NCI-H1436 treated with DMSO at 0.1 percent for 48 hours (cell line): ENCODE measurements at places on chromosomes 7 and 10.

GRCh38 chr7:30430777-30431176 lies 47.8 kb downstream of the NOD1 start:
- DNase-seq, result no peak

DNA sequence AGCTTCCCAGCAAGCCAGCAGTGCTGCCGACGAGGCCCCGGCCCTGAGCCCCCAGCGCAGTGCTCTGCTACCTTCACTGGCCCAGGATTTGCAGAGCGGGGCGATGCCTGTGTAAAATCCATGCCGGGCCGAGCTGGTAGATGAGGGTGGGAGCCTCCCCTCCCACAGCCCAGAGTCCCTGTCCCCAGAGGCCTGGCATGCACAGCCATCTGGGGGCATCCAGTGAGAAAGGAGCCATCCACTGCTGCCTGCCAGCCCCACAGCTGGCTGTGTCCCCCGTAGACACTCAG lies 116.7 kb downstream of the RGS10 start:
- no peak for DNase-seq

DNA sequence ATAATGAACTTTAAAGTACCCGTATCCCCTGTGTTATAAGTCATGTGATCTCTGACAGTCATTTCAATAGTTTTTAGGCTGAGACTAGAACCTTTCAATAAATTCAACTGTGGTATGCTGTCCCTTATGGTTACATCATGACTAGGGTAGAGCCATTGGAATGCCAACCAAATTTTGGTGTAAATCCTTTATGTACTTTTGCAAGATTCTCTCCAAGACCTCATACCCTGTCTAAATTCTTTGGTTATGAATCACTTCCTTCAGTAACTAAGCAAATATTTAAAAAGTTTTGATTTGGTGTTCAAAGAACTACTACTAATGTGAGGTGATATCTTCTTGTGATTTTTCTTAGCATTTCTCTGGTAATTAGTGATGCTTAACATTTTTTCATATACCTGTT lies 20.8 kb upstream of the OR6B1 start:
- no peak for DNase-seq

- no peak for DNase-seq
Measured at GRCh38 chr10:4062072-4062471, 277.1 kb upstream of the KLF6 start.

DNA sequence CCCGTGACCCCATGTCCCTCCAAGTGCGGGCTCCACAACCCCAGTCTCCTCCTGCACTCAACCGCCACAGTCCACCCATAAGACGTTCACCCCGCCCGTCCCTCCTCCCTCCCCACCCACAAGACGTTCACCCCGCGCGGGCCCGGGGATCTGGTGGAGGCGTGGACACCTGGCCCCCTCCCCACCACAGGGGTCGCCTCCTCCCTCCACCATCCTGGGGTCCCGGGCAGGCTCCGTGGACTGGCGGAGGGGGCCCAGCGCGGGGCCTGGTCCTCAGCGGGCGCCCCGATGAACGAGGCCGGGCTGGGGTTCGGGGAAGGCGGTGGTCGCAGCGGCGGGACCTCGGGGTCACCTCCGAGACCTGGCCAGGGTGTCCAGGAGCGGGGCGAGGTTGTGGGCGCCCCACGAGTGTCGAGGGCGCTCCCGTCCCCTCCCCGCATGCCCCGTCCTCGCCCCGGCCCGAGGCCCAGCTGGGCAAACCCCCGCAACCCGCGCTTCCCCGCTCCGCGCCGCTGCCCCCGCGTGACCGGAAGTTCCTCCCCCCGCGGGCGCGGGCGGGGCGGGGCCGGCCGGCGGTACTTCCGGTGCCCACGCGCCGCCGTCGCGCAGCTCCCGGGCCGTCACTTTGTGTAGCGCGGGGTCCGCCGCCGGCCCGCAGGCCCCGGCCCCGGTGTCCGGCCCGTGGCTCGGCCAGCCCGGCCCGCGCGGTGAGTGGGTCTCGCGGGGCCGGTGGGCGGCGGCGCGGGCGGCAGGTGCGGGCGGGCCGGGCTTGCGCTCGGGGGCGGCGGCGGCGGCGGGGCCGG lies at the start of gene ZNF316:
ZNF316 (plus strand) TSS at position 578 of the 803 bp plus-strand sequence. CDS start 5,092 bp downstream, outside the sequence.
- no peak for DNase-seq

DNA sequence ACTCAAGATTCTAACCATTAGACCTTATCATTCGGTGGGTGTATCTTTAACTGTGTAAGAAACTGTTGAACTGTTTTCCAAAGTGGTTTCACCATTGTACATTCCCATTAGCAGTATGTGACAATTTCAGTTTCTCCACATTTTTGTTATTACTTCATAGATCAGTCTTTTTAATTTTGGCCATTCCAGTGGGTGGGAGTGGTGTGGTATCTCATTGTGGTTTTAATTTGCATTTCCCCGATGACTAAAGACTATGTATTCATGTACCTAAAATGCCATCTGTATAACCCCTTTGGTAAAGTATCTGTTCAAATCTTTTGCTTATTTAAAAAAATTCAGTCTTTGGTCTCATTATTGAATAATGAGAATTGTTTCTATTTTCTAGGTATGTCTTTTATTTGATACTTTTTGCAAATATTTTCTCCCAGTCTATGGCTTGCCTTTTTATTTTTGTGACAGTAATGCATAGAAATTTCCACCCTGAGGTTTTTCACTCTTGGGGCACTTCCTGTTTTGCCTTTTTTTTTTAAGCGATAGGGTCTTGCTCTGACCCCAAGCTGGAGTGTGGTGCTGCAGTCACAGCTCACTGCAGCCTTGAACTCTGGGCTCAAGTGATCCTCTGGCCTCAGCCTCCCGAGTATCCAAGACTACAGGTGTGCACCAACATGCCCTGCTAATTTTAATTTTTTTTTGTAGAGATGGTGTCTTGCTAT lies 141.1 kb upstream of the ITGB1 start:
- no peak for DNase-seq
